ENCODE measurements at places on chromosomes 12 and 14. TPM values are rescaled to one million over a fixed set of nuclear protein-coding genes. Genes with fewer than 3 reads are reported as not detected.

DNA sequence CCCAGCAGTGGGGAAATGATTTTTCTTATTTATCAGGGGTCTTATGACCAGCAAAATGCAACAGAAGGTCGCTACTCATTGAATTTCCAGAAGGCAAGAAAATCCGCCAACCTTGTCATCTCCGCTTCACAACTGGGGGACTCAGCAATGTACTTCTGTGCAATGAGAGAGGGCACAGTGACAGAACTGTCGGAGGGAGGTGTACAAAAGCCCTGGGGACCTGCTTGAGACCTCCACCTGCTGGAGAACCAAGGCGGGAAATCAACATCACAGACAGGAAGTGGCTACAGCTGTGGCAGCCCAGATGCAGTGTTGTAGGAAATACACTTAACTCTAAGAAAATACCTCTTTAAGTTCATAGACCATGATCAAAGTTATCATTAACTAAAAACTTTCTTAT is 250.9 kb upstream of the OR4E1 start:
- DNase-seq: no peak

DNA sequence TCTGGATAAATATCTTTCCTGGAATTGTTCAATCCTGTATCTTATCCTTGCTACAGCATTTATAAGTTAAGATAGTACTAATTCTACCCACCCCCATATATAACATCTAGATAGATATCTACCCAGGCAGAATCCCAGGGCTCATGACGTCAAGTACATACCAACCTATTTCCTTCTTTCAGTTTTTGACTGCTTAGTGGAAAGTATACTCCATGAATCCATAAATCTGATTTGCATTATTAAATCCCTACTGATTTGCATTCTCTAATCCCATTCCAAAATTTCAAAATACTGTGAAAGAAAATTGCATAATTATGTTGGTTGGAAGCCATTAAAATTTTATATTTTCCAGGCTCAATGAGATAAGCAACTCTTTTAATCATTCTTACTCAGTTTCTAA is 111.7 kb downstream of the KITLG start:
- DNase-seq: no peak

PPP1R36 gene
- total RNA-seq: 0.66 TPM

TUNAR gene
- total RNA-seq: not detected

Data from mesothelial cell of epicardium (in vitro differentiated cells).